ENCODE measurements at places on chromosomes 16 and 17. TPM values are rescaled to one million over a fixed set of nuclear protein-coding genes. Genes with fewer than 3 reads are reported as not detected.

GRCh38 chr16:71923941-71924690 lies 28.8 kb downstream of the IST1 start:
- H3K36me3 ChIP-seq, result peaks cover 96% of the 10 kb centered on the region
- H3K4me3 ChIP-seq, result no peak overlapping the region
- no peaks in the 10 kb centered on the region for H3K4me1 ChIP-seq
- no peak for DNase-seq
- no peaks in the 10 kb centered on the region for H3K27me3 ChIP-seq
- H3K27ac ChIP-seq, result no peak overlapping the region

The SHCBP1 gene
- total RNA-seq, result 0.23 TPM

The MMP28 gene
- 0.25 TPM for total RNA-seq

DNA sequence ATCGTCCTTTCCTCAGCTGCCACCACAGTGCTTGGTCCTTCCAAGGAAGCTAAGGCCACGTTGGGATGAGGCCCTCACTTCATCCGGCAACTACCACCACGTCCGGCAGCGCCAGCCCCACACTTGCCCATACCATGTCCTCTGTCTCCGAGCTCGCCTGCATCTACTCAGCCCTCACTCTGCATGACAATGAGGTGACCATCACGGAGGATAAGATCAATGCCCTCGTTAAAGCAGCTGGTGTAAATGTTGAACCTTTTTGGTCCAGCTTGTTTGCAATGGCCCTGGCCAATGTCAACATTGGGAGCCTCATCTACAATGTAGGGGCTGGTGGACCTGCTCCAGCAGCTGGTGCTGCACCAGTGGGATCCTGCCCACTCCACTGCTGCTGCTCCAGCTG lies 44.9 kb downstream of the TTC19 start:
- no peak overlapping the region for H3K27ac ChIP-seq
- H3K36me3 ChIP-seq, result no peaks in the 10 kb centered on the region
- no peak for DNase-seq

DNA sequence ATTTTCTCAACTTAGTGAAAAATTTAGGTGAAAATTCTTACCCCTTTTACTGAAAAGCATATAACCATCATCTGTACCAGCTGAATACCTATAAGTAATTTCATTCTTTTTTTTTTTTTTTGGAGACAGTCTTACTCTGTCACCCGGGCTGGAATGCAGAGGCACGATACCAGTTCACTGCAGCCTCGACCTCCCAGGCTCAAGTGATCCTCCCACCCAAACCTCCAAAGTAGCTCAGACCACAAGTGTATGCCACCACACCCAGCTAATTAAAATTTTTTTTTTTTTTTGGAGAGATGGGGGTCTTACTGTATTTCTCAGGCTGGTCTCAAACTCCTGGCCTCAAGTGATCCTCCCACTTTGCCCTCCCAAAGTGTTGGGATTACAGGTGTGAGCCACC lies 33.8 kb downstream of the TUBD1 start:
- no peak overlapping the region for H3K4me3 ChIP-seq
- H3K27ac ChIP-seq, result no peak overlapping the region
- H3K36me3 ChIP-seq, result no peaks in the 10 kb centered on the region
- no peak for DNase-seq

DNA sequence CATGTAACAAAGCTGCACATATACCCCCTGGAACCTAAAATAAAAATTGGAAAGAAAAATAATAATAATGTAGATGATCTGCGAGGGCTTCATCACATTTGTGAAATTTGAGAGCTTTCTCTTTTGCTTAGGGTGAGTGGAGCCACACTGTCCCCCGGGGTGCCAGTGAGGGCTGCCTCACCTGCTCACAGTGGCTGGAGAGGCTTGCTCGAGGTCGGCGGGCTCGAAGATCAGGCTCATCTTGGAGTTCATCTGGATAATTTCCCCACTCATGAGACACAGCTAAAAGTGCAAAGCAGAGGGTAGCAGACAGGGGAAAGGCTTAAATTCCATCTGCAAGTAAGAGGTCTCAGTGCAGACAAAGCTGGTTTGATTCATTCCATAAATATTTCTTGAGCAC lies 123.8 kb downstream of the DNAH3 start:
- DNase-seq, result no peak
- H3K4me3 ChIP-seq, result no peak overlapping the region
- H3K27ac ChIP-seq, result no peak overlapping the region
- H3K27me3 ChIP-seq, result no peaks in the 10 kb centered on the region
- H3K36me3 ChIP-seq, result no peaks in the 10 kb centered on the region

The METTL22 gene
- 14.4 TPM for total RNA-seq

- no peaks in the 10 kb centered on the region for H3K4me1 ChIP-seq
- no peak overlapping the region for H3K4me3 ChIP-seq
- H3K36me3 ChIP-seq, result peaks cover 5% of the 10 kb centered on the region
- H3K27ac ChIP-seq, result no peak overlapping the region
- DNase-seq, result no peak
These were observed 4.6 kb upstream of the SPATA32 start for GRCh38 chr17:45266372-45266926.

- no peak overlapping the region for H3K4me3 ChIP-seq
- no peaks in the 10 kb centered on the region for H3K4me1 ChIP-seq
- H3K36me3 ChIP-seq, result no peaks in the 10 kb centered on the region
- H3K27ac ChIP-seq, result peak overlapping the region; percentile 65
- no peak for DNase-seq
- H3K27me3 ChIP-seq, result no peaks in the 10 kb centered on the region
These were observed 7.1 kb upstream of the LGALS3BP start for GRCh38 chr17:78986649-78987328.
